ENCODE measurements at places on chromosomes 1 and 21.

- no peak for DNase-seq
Measured at GRCh38 chr1:11946647-11947046, 12.1 kb downstream of the PLOD1 start.

DNA sequence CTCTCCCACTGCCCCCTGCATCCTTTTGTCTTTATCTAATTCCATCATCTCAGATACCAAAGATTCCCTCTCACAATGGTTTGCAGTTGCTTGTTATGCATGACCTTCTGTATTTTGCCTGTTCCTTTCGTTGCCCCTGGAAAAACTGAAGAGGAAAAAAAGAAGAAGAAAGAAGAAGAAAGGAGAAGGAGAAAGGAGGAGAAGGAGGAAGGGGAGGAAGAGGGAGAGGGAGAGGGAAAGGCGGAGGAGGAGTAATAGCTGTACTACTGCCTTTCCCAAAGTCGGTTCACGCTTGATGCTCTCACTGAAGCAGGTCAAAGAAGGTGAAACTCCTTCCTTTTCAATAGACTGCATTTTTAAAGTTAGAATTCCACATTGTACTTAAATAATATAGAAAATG is 513.8 kb downstream of the PTPRC start:
- no peak for DNase-seq

GRCh38 chr1:14263671-14264070 is 334.8 kb upstream of the KAZN start:
- no peak for DNase-seq

DNA sequence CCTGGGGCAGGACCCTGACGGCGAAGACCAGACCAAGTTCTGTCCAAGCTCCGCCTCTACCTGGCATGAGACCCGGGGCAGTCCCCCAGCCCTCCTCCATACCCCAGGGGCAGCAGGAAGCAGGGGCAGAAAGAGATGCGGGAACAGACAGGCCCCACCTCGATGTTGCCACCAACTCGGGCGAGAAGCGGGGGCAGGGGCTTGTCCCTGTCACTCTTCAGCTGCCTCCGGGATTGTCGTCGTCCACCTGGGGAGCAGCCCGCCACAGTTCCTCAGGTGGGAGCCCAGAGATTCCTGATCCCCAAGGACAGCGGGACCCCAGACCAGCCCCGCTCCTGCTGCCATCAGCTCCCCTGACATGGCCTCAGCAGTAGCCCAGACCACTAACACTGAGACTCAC is 54.8 kb downstream of the CHD5 start:
- no peak for DNase-seq

GRCh38 chr21:14115646-14116045 is 95.1 kb downstream of the LIPI start:
- DNase-seq = no peak

- no peak for DNase-seq
Measured at GRCh38 chr1:5364591-5364990, 627.6 kb downstream of the NPHP4 start.

- no peak for DNase-seq
Measured at GRCh38 chr21:35075546-35075945, 26.4 kb upstream of the RUNX1 start.

DNA sequence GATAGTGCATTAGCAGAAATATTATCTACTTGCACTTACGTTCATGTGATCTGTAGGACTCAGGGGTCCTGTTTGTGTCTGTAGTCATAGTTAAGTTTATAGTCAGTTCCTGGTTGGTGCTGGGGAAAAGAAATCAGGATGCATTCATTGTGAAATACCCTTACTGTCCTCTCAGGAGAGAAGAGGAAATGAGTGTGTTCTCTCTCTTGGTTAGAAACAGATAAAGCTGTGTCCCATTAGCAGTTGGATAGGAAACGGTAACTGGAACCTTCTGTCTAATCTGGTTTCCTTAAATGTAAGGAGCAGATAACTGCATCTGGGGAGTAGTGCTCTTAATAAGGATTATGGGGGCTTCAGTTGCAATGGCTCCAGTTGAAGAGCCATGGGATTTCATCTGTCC is 8.9 kb downstream of the SDCCAG8 start:
- no peak for DNase-seq

- DNase-seq = no peak
Measured at GRCh38 chr1:22255341-22256212, 112.7 kb upstream of the WNT4 start.

- DNase-seq = no peak
Measured at GRCh38 chr1:54979327-54979891, 1.0 kb upstream of the TMEM61 start.

DNA sequence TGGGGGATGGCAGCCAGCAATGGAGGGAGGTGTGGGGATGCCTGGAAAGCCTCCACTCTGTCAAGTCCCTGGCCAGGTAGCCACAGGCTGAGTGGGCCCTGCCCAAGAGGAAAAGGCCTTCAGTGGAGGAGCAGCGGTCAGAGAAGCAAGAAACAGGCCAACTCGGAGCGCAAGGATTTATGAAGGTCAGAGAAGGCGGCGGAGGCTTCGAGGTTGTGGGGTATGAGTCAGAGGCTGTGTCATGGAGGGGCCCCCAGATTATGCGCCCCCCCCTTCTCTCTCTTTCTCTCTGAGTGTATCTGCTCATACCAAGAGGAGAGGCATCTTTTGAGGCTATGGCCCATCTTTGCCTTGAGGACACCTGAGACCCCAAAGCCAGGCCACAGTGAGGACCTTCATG is 99.5 kb downstream of the CASZ1 start:
- no peak for DNase-seq

- no peak for DNase-seq
Measured at GRCh38 chr1:44808938-44809917, 905 bp downstream of the BTBD19 start.

- DNase-seq = no peak
Measured at GRCh38 chr1:165891111-165891860, 63.9 kb downstream of the UCK2 start.

DNA sequence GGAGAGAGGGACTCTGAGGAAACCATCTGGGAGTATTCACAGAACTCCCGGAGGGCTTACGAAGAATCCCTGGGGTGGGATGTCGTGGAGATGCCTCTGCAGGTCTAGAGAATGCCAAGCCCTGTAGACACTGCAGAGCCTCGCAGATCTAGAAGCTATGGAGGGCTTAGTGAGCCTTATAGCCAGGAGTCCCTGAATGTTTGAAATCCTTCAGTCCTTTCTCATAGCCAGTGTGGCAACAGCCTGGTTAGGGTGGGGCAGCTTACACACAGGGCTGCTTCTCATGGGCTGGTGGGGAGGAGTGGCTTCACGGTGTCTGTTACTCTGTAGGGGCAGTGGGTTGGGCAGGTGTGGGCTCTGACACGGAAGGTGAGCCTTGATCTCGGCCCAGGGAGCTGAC is 44.2 kb upstream of the KDM4A start:
- DNase-seq = no peak

- DNase-seq = no peak
Measured at GRCh38 chr1:243354511-243355153, 98.8 kb downstream of the SDCCAG8 start.

GRCh38 chr1:221823149-221823548 is 81.3 kb upstream of the DUSP10 start:
- no peak for DNase-seq

GRCh38 chr1:156198831-156199349 is 5.0 kb downstream of the SLC25A44 start:
- DNase-seq = no peak

DNA sequence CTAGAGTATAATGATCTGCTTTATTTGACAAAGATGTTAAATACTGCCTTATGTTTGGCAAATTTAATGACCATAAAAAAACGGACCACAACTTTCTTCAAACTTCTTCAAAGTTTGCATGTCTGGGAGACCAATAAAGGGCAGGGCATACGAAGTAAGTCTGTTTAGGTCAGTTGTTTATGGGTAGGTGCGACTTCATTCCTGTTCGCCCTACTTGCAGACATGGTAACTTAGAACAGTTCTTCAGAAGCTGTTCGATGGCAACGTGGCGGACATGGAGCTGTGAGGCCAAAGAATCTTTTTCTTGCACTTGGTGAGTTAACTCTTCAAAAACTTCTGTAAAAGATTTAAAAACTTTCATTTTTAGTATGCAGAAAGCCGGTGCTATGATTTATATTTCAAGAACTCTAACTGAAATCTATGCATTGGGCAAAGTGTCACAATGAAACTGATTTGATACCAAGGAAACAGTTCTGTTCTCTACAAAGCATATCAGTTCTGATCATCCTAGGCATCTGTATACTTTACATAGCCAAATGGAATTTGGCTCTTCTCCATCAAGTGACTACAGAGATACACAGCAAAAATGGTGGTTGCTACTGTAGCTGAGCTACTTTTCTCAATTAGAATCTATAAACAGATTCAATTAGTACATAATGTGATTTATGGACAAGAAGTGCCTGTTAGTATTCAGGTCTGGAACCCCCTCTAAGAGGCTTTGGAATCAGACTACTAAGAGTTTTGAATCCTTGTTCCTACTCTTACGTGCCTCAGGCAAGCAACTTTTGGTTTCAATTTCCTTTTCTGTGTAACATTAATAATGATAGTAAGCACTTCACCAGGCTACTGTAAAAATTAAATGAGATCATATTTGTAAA is 25.7 kb downstream of the C21orf91 start:
- no peak for DNase-seq

DNA sequence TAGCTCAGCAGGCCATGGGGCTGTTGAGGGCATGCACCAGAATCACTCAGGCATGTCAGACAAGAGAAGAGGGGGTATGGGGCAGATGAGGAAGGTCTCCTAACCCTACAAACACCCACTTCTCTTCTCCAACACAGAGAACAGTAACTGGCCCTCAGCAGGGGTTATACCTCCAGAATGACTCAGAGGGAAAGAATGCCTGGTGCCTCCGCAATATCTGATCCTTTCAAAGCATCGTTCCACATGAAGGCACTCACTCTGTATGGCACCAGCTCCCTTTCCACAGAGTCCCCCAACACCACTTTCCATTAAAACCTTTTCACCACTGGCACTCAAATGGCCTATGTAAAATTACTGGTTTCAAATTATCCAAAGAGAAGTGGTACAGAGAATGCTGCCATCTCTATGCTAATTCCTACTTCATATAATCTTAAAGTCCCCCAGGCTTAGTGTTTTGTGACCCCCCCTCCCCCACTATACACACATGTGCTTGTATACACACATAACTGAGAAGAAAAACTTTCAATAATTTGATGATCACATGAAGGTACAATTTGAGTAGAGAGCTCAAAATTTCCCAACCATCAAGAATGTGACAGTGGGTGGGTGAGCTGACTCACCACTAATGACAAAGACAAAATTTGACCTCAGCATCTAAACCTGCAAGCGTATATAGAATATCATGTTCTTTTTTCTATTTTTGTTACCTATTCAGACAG is 91.5 kb downstream of the SIPA1L2 start:
- peak; percentile 36 for DNase-seq

GRCh38 chr1:37878071-37878470 is 18.7 kb upstream of the MTF1 start:
- no peak for DNase-seq

DNA sequence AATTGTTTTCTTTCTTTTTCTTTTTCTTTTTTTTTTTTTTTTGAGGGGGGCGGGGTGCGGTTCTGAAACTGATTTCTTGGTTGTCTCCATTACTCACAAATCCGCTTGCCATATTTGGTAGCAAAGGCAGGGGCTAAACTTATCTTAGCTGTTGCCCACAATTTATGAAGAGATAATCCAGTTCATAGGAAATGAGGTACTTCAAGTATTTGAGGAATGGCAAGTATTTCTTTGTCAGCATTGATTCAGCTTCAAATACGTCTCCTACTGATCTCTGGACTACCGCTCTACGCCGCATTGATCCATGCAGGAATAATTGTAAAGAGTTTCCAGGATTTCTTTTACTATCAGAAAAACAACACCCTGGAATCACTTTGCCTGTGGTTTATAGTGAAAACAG is 289.2 kb upstream of the DPYD start:
- DNase-seq = no peak

GRCh38 chr1:90708236-90708786 is 8.8 kb downstream of the BARHL2 start:
- DNase-seq = no peak

DNA sequence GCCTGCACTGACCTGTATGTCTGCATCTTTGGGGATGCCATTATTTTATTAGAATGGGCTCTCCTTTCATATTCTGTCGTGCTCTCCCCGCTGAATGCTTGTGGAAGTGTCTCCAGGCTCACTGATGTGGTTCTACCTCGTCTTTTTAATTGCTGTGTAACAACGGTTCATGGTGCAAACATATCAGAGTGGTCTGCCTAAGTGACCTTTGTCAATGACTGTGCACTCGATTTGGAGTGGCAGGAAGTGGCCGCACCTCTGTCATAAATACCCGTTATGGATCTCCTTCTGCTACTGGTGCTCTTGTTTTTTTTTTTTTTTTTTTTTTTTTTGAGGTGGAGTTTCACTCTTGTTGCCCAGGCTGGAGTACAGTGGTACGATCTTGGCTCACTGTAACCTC is 38.3 kb downstream of the SPSB1 start:
- DNase-seq = no peak
